ENCODE measurements at places on chromosomes 13 and 19.

GRCh38 chr13:51630288-51630615, 46.0 kb downstream of the WDFY2 start:
- peak; percentile 9 for DNase-seq

- DNase-seq = no peak
These were observed 1383.8 kb upstream of the SLC10A2 start for GRCh38 chr13:104450006-104450405.

DNA sequence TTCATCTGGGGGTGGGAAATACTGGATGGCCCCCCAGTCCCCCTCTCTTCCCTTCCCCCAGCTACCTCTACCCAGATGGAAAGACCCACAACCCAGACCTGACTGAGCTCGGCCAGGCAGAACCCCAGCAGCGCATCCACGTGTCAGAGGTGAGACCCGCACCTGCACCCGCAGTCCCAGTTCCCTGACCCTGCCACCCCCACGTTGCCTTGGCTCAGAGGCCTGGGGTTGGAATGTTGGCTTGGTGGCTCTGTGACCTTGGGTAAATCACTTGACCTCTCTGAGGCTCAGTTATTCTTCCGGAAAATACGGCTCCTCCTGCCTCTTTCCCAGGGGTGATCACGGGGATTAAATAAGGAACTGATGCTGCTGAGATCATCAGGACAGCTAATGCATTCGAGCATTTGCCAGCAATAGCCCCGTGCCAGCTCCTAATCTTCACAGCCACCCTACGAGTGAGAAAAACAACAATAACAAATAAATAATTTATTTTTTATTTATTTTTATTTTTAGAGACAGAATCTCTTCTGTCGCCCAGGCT, 12.3 kb downstream of the CBLC start:
- DNase-seq = no peak

DNA sequence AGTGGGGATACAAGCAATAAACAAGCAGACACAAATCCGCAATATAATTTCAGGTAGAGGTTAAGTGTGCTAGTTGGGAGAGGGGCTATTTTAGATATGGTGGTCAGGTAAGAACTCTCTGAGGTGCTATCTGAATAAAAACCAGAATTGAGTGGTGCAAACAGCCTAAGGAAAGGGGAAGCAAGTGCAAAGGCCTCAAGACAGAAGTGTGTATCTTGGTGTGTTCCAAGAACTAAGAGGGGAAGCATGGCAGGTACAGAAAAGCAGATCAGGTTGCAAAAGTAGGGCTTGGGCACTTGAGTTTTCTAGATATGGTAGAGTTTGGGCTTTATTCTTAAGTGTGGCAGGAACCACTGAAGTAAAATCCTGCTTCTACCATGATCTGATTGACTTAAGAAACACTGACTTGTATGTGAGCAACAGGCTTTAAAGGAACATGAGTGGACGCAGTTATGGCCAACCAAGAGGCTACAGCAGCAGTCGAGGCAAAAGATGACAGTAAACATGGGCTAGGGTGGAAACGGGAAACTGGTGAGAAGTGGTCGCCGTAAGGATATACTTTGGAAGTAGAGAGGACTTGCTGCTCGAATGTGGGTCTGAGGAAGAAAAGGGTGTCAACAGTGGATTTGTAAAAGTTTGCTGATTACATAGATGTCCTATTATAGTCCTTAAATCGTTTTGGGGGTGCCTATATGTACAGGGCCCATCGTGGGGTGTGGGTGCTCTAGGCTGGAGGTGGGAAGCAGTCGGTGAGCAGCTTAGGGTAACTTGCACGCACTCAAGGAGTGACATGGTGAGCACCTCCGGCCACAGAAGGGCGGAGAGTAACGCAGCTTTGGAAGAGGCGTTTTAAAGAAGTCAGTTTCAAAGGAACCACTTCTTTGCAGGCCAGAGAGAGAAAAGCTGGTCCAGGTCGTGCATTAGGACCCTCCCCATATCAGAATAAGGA, 677 bp downstream of the TGDS start:
- DNase-seq = no peak

DNA sequence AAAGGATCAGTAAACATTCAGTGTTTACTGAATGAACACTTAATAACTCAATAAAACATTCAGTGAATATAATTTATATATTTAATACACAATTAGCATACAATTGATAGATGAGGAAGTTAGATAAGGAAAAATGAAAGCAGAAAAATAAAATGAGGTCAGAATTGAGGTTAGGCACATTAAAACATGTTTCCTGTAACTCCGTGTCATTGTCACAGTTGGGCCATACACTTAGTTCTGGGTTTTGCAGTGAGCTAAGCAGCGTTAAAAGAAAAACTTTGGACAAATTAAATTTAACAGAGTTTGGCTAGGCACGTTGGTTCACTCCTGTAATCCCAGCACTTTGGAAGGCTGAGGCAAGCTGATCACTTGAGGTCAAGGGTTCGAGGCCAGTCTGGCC, 71.4 kb downstream of the MIPEP start:
- DNase-seq = no peak

GRCh38 chr19:51434456-51434855, 17.0 kb upstream of the SIGLEC10 start:
- no peak for DNase-seq

GRCh38 chr13:47846886-47847285, 154.2 kb downstream of the SUCLA2 start:
- no peak for DNase-seq

DNA sequence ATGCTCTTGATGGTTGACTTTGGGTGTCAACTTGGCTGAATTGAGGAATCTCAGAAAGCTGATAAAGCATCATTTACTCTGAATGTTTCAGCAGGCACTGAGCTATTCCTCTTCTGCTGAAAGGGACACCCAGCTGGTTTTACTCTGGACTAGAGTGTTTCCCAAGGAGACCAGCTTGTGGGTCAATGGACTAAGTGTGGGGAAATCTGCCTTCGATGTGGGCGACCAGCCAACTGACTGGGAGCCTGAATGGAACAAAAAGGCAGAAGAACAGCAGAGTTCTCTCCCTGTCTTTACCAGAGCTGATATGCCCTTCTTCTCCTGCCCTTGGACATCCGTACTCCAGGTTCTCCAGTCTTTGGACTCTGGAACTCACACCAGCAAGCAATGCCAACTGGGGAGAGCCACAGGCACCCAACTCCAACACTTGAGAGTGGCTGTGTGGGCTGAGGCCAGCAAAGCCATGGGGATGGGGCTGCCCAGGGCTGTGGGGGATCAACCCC, 32.2 kb downstream of the MRPL57 start:
- DNase-seq = no peak

GRCh38 chr13:102039264-102039663, 362.6 kb downstream of the FGF14 start:
- no peak for DNase-seq

GRCh38 chr13:80448725-80449124, 107.8 kb upstream of the SPRY2 start:
- DNase-seq = no peak

- no peak for DNase-seq
These were observed 30.2 kb downstream of the ZFR2 start for GRCh38 chr19:3838661-3839060.

GRCh38 chr13:95536632-95537241, 15.8 kb upstream of the CLDN10 start:
- DNase-seq = peak; percentile 16

DNA sequence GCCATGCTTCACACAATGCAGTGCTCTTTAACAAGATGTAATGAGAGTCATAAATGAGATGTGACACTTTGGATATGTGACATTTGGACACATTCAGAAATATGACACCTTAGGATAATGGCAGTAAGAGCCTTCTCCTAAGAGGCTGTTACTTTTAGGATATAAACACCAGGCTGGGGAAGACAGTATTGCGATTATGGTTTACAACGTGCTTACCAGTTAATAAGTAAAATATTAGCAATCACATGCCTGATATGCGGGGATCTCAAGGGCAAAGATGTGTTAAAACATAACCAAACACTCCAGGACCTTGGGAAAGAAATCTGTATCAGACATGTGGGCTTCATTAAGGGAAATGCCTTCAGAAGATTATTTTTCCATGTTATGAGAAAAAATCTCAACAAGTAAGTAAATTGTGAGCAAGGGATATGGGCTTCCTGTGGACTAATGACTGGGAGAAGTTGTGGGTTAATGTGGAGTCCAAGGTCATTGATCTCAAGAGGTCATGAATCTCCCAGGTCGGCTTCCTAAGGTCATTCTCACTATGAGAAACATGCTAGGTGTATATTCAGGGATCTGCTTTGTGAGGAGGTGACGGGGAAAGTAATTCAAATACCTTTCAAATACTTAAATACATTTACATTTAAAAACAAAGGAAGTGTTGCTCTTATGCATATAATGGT, 105.3 kb downstream of the STARD13 start:
- DNase-seq = no peak

GRCh38 chr19:3374369-3375112, 8.2 kb downstream of the NFIC start:
- DNase-seq = no peak

- DNase-seq = no peak
These were observed 99.6 kb downstream of the ZNF429 start for GRCh38 chr19:21604951-21605476.

DNA sequence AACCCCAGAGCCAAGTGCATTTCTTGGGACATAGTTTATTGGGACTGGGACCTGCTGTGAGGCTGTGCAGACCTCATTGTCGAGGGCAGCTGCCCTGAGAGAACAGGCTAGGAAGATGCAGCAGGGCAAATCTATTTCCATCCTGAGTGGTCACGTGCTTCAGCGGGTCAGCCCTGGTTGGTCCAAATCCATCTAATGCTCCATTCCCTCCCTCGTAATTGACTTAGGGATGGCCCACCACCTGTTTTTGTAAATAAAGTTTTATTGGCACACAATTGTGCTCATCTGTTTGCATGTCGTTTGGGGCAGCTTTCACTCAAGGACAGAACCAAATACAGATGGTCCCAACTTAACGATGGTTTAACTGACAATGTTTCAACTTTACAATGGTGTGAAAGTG, 75.5 kb upstream of the ADGRE5 start:
- DNase-seq = no peak

GRCh38 chr19:52646571-52647217, 8.5 kb upstream of the ZNF83 start:
- DNase-seq = no peak

- DNase-seq = no peak
These were observed 11.5 kb downstream of the KLC3 start for GRCh38 chr19:45352062-45352461.

DNA sequence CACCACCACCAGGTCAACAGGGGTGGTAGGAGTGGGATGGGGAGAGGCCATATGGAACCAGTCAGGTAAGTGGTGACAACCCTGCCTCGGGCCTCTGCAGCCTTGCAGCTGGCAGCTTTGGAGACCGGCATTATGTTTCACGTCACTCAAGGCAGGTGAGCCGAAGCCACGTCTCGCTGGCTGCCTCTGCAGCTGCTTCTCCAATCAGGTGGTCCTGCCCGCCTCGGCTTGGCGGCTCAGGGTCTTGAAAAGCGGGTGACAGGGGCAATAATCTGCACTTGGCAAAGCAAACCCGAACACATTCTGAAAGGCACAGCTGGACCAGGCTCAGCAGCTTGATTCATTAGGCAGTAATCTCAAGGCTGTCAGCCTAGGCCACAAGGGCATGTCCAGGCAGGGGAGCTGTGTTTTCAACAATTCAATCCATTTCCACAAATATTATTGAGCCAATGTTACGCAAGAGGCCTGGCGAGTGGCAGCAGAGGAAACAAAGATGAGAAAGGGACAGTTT, 77.4 kb upstream of the PCDH8 start:
- no peak for DNase-seq

DNA sequence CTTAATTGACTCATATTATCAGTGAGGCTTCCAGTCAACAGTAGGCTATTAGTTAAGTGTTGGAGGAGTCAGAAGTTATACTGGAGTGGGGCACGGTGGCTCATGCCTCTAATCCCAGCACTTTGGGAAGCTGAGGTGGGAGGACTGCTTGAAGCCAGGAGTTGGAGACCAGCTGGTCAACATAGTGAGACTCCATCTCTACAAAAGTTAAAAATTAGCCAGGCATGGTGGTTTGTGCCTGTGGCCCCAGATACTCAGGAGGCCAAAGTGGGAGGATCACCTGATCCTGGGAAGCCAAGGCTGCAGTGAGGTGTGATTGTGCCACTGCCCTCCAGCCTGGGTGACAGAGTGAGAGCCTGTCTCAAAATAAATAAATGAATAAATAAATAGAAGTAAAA, 53.2 kb downstream of the COMP start:
- no peak for DNase-seq

- no peak for DNase-seq
These were observed 6.6 kb upstream of the OR10H5 start for GRCh38 chr19:15780610-15781418.

DNA sequence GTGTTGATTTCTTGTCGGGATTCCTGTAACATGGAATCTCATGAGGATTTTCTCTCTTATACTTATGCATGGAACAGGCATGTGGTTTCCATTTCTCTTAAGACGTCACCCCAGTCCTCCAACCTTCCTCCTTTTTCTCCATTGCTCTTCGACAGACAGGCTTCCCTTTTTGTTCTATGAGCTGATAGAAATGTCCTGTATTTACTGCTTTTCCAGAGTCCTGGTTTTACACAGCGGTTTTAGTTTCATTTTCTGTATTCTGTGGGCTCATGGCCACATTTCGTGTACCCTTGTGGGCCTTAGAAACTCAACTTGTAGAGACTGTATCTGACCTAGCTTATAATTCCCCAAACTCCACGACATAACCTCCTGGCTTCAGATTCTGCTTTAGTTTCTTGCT, 113.1 kb downstream of the PAN3 start:
- DNase-seq = no peak

- no peak for DNase-seq
These were observed 90.2 kb downstream of the RAB20 start for GRCh38 chr13:110471156-110471832.

GRCh38 chr19:31709476-31709875, 360.2 kb upstream of the TSHZ3 start:
- DNase-seq = no peak

DNA sequence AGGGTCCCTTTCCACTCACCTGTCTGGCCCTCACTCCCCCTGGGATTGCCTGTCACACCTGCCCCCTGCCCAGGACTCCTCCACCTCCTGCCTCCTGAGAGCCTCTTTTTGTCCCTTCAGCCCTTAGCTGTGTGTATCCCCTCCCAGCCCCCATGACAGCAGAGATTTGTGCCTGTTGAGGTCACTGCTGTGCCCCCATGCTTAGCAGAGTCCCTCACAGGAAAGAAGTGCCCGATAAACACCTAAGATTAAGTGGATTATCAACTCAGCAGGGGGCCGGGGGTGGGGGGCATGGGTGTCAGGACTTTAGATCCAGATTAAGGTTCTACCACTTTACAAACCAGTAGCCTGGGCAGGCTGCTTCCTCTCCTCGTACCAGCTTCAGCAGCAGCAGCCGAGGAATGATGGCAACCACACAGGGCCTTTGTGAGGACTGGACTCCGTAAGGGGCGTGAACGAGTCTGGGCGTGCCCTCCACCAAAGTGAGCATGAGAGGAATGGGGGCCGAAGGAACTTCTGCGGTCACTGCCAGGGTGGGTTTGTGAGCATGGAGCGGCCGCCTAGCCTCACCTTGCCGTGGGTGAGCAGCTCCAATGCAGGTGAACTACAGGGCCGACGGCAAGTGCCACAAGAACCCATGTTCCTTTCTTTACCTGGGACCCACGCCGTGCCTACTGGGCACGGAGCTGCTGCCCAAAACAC, 36.1 kb downstream of the ZNF787 start:
- no peak for DNase-seq

GRCh38 chr19:1259876-1260748, 9.0 kb upstream of the CIRBP start:
- DNase-seq = no peak

Measured in amniotic stem cell (primary cell).